ENCODE measurements at places on chromosomes 7 and 10.
A peak's percentile ranks its signal among the peaks of the same experiment; 100 is the strongest.

DNA sequence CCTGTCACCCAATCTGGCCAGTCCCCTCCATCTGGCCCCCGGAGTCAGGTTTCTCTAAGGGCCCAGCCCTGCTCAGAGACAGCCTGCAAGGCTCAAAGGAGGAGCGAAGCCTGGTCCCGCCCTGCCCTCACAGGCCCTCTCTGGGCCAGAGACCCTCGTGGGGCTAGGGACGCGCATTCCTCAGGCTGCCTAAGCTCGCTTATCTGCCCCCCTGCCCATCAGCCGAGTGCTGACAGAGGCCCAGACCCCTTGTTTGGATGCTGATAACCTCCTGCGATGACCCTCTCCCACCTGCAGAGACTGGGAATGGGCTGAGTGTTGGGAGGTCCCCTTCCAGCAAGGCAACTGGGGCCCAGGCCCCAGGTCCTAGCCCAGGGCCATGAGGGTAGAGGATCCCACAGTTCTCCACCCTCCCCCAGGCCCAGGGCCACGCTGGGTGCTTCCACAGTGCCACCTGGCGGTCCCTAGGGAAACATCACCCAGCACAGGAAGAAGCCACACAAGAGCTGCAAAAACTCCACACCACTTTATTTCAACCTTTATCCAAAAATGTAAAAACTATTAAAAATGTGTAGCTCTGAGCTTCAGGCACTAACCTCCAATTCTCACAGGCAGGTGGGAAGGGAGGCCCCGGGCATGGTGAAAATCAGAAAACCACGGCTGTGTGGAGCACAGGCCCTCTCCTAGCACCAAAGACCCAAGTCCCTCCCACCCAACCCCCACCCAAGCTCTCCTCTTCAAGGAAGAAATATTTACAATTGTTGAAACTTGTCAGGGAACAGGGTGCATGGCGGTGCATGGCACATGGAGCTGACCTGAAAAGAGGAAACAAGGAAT is 2.2 kb downstream of the NPM3 start:
- DNase-seq = peak; percentile 75

GRCh38 chr10:7515439-7515838 is 104.6 kb upstream of the SFMBT2 start:
- DNase-seq = no peak

- DNase-seq = peak; percentile 79
Observed at GRCh38 chr10:95273393-95274312, 17.1 kb downstream of the PDLIM1 start.

DNA sequence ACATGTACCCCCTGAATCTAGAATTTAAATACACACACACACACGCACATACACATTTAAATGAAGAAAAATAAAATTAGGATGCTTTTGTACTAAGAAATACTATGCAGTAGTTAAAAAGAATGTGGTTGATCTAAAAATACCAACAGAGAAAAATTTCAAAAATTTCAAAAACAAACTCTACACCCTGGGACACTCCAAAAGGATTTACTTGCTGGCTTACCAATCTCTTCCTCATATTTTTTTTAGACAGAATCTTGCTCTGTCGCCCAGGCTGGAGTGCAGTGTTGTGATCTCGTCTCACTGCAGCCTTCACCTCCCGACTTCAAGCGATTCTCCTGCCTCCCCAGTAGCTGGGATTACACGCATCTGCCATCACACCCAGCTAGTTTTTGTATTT is 80.9 kb downstream of the HIP1 start:
- DNase-seq = no peak

DNA sequence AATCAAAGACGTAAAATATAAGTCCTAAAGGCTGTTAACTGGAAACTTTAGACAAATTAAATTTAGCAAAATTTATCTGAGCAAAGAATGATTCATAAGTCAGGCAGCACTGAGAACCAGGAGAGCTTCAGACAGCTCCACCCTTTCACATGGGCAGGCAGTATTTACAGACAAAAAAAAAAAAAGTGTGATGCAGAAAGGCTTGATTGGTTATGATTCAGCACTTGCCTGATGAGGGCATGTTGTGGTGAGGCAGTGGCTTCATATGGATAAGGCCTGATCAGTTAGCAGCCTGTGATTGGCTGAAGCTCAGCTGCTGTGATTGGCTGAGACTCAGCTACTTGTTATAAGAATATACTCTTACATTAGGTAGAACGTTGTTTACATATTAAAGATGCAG is 495.4 kb upstream of the POM121L12 start:
- DNase-seq = no peak

DNA sequence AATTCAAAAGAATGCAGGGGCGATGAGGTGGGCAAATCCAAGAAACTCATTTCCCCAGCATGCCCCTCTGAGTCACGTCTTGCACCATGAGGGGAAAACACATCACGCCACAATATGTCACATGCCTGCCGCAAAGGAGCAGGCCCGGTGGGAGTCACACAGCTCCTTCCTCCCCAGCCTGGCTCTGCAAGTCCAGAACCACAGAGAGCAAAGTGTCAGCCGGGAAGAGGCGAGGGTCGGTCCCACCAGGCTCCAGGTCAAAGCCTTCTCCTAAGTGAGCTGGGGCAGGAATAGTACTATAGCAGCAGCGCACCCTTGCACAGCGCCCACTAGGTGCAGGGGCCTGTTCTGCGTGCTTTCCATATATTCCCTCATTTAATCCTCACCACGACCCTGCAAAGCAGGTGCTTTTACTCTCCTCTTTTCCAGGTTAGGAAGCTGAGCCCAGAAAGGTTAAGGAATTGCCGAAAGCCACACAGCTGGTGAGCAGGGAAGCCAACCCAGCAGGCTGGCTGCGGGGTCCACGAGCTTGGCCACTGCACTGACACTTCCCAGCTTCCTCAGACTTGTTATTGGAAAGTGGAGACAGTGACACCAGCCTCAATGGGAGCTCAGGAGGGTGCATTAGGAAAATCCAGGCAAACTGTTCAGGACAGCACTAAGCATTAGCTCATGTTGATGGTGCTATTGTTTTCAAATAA is 94.0 kb upstream of the ZMIZ1 start:
- DNase-seq = peak; percentile 62

DNA sequence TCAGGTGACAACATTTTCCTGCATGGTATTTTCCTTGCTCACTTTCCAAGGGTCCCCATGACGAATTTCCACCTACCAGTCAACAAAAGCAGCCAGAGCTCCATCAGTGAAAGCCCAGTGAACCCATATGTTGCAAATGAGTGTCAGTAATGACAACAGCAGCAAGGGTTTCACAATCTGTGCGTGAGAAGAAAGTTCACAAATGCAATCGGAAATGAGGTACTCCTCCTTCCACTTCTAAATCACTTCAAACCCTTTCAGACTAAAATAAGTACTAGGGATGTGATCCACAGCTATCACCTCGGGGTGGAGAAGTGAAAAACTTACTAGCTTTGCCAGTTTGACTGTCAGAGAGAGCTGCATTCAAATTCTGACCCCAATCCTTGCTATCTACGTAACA is 55.6 kb upstream of the BET1 start:
- DNase-seq = no peak

- no peak for DNase-seq
Observed at GRCh38 chr10:18409599-18410397, 241.6 kb downstream of the NSUN6 start.

DNA sequence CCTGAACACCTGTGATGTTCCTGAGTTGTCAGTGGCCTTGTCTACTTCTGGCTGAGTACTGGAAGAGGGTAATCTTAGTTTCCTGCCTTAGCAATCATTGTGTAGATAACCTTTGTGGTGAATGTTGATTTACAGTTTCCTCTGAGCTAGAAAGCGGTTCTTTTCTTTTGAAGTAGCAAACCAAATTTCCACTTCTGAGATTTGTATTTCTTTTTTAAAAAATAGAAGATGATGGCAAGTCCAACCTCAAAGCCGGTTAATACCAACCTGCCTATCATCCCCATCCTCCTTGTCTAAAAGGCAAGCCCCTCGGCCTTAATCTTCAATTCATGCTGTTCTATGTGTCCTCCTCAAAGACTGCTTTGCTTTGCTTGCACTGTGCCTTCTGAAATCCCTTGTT is 12.5 kb upstream of the PALS2 start:
- no peak for DNase-seq

DNA sequence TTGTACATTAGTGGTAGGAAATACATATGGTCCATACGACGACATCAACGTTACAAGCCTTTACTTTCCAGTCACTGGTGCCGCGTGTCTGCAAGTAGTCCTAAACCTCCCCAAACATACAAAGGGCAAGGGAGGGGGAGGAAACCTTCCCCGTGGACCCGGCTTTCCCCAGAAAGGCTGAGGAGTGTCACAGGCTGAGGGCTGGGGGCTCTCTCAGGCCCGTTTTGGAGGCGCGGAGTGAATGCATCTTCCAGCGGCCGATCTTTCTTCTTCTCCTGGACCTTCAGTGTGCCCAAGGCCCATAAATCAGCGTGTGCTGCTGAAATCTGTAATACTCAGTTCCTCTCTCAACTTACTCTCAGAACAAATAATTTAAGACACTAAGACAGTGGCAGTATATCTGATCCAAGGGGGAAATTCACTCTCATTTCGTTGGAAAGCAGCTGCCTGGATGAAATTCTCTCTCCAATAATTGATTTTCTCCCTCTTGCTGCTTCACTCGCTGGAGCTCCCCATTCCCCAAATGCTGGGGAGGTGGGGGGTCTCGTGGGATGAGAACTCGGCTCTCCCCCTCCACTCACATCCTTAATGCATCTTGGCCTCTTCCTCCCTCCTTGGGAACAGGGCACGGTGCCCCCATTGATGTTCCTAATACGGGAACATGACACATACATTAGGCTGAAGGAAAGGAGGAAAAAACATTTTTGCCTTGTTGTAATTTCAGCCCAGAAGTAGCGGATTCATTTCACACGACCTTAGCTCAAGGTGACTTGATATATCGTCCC is 126.1 kb downstream of the ADARB2 start:
- DNase-seq = peak; percentile 4

GRCh38 chr10:62264702-62265436 is 3.8 kb downstream of the RTKN2 start:
- DNase-seq = no peak

DNA sequence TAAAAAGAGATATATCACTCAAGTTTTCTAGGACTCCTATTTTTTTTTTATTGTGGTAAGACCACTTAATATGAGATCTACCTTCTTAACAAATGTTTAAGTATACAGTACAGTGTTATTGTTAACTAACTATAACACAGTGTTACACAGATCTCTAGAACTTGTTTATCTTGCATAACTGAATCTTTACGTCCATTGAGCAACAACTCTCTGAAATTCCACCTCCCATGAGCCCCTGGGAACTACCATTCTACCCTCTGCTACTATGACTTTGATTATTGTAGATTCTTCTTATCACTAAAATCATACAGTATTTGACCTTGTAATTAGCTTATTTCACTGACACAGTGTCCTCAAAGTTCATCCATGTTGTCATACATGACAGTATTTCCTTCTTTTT is 22.5 kb upstream of the REEP3 start:
- DNase-seq = no peak

DNA sequence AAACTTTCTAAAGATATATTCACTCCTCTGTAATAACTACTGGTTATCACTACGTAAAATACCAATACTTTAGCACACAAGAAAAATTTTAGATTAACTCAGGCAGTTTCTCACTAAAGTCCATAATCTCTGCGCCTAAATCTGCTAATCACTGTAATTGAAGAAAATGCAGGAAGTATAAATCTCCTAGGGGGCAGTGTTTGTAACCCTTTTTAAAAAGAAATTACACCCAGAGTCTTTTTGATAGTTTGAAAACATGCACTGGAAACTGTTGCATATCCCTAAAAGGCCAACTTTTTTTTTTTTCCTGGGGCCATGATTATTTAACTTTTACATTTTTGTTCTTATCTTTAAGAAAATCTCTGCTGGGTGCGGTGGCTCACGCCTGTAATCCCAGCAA is 209.6 kb downstream of the KIAA1217 start:
- no peak for DNase-seq

DNA sequence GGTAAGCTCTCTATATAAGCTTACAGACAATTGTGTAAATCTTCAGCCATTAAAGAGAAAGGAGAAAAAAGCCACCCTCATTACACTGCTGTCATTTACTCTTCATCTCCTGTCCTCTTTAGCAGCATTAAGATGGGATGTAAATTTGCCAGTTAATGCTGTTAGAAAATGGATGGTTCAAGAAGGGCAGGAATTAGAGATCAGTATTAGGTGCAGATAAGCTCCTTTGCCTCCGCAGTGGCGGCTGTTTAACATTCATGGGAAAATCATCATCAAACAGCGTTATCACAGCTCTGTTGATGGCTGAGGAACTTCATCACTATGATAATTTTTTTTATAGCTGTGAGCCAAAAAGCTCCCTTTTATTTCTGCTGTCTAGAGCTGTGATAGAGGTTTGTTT is 61.8 kb upstream of the FAM204A start:
- DNase-seq = no peak

GRCh38 chr7:106895246-106895864 is 30.3 kb downstream of the PIK3CG start:
- peak; percentile 39 for DNase-seq

- DNase-seq = no peak
Observed at GRCh38 chr7:120304674-120305073, 31.7 kb downstream of the KCND2 start.

GRCh38 chr10:132407846-132408278 is 10.9 kb downstream of the PWWP2B start:
- DNase-seq = peak; percentile 88

GRCh38 chr7:21140622-21141021 is 287.3 kb upstream of the SP4 start:
- DNase-seq = peak; percentile 31

DNA sequence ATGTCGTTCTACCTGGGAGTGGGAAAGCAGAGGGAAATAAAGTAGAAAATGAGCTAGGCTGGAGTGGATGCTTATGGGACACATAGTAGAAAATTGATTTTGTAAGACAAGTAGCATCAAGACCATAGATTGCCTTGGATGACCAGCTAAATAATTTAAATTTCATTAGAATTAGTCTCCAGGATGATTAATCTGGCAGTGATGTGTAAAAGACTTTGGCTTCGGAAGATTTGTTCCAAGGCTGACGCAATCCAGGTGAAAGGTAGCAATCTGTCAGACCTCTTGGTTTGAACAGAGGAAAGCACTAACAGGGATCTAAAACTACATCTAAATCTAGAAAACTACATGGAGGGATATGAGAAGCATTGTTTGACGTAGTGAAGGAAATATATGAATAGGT is 236.5 kb downstream of the ARL4A start:
- DNase-seq = no peak

- DNase-seq = peak; percentile 61
Observed at GRCh38 chr7:157612664-157613561, 276.1 kb downstream of the DNAJB6 start.

- DNase-seq = no peak
Observed at GRCh38 chr10:21501731-21502347, 23.6 kb downstream of the SKIDA1 start.

DNA sequence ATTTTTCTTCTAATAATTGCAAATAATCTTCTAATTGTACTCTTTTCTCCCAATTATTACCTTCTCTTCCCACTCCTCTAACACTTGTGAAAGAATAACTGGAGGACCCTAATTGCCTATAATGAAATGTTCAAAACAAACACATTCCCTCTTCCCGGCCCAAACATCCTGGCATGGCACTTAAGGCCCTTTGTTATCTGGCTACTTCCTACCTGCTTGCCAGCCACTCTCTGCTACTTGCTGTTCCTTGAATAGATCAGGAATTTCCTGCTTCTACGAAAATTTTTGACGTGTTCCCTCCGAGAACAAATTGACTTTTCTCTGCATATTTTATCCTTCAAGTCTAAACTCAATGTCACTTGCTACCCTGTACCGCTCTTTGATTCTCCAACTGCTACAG is 56.1 kb upstream of the NOBOX start:
- no peak for DNase-seq
